ENCODE measurements at places on chromosomes 2 and 18.

DNA sequence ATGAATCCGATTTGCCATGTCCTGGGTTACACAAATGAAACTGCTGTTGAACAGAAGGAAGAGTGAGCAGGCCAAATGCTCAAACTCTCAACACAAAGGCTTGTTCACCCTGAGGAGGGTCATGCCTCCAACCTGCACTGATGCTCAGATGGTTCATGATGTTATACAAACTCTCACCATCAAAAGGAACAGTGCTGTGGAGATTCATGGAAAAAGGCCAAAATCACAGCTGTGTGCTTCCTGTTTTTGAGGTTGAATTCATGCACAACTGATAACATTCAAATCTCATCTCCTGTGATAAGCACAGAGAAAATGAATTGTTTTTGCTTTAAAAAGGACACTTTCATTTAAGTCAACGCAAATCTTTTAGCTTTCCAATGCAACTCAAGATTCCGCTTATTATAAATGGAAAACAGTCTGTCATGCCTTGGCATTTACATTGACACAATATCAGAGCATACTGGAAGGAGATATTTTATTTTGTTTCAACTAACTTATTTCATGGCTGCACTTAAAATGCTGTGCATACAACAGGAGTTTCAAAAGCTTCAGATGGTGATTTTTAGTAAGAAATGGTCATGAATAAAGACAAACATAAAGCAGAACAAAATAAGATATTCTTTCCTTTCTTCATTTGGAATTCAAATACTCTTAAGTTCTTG lies 22.2 kb upstream of the TTN start:
- no peak for DNase-seq

- DNase-seq = no peak
Measured at GRCh38 chr2:234703258-234703657, 206.4 kb upstream of the ARL4C start.

- DNase-seq = no peak
Measured at GRCh38 chr2:235596272-235596671, 102.4 kb downstream of the AGAP1 start.

DNA sequence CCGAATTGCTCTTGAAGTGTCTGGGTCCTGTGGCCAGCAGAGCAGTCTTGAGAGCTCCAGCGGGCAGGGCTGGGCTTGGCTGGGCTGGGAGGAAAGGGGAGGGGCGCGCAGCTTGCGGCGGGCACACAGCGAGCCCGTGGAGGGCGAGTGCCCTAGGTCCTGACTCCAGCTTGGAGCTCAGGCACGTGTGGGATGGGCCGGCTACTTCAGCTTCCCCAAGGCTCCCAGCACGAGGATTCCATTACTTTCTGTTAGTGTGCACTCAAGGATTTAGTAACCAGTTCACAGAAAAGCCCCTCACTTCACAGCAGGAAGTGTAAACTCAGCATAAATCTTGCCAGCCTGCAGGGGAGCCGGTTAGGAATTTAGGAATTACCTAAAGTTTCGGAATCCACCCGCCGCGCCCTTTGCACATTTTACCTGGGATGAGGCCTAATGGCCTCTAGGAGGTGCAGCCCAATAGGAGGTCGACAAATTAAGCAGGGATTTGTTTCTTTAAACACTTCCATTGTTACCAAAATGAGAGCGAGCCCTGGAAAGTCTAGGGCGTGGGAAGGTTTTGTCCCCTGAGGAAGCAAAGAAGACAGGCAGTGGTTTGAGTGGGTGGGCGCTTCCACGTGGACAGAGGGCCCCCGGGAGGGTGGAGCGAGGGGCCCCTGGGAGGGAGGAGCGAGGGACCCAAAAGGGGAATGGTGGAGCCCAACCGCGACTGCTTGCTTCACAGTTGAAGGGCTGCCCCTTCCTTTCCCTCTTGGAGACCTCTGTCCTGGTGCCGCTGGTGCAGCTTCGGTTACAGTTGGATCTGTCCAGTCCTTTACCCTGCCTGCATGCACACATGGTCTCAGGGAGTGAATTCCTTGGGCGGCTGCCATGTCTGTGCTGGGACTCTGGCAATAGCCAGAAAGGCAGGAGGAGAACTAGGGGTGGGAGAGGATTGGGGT lies 93.3 kb downstream of the CTAGE1 start:
- peak; percentile 53 for DNase-seq

DNA sequence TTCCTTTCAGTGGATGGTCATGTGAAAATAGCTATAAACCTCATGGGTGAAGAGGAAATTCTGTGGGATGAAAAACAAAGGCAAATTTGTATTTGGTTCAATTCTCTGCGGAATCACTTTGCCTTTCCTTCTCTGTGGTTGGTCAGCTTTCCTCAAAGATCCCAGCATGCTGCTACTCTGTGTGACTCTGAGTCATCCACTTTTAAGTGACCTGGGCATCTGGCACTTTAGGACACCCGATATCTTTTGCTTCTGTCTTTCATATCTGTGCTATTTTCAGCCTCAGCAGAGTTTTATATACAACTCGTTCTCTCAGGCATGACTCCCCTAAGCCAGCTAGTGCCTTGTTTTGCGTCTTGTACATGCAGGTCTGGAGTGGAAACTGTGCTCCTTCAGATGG lies 217.0 kb upstream of the PIEZO2 start:
- DNase-seq = no peak

DNA sequence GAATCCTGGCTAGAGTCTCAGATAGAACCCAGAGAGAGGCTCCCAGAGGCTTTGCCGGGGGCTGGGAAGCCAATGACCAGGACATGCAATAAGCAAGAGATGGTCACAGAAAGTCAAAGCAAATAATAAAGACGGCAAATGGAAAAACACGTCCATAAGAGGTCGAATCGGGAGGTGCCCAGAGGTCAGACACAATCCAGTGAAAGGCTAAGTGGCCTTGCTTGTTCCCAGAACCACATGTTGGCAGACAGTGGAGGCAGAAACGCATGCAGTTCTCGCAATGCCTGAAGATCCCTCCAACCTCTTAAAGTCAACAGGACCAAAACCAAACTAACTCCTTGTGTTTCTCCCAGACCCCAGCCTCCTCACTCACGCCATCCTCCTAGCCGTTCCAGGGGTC lies 3.0 kb downstream of the CYB5A start:
- DNase-seq = no peak

DNA sequence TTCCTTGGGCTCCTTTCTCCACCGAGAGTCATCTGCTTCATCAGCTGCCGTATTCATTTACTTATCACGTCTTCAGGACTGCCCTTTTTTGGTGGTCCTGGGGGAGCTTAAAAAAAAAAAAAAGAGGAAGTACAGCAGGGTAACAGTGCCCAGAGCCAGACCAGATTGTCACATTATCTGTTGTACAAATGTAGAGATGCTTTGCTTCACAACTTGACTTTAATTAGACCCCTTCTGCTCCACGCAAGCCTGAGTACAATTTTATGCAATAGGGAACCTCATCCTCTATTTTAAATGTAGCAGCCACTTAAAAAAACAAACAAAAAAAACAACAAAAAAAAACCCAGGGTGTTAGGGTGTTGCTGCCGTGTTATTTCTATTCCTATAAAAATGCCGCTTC lies 128.3 kb downstream of the PRPF40A start:
- DNase-seq = no peak

DNA sequence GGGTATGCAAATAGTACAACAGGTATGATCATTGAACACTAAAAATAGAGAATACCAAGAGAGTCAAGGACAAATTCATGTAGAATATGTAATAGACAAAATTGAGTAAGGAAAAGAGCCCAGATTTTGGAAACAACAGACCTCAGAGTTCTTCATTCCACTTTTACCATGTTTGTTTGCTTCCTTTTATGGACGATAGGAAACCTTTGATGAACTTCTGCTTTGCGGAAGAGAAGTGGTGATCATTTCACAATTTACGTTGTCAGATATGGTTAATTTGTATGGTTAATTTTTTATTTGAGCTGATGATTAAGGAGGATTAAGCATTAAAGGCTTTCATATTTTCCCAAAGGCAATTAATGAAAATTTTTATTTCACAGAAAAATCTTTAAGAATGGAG lies 16.3 kb downstream of the MARCHF7 start:
- DNase-seq = no peak

DNA sequence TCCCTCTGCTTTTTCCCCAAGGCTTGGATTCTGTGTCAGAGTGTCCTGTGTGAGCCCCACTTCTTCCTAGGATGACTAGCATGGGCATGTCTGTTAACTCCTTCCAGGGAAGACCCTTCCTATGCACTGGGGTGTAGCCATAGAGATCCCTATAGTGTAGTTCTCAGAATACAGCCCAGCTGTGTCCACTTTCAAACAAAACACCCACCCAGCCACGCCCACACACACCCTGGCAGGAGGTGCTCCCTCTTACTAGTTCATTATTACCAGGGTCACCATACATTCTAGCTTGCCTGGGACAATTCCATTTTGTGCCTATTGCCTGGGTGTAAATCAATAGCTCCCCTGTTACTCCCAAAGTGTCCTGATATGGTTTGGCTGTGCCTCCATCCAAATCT lies 195.6 kb downstream of the MYCN start:
- DNase-seq = no peak
